NCI-H1417 treated with DMSO at 0.1 percent for 48 hours (cell line): ENCODE measurements at places on chromosomes 3 and 15.

GRCh38 chr3:139466360-139466759 lies 10.0 kb downstream of the RBP2 start:
- DNase-seq, result no peak

GRCh38 chr3:52524258-52524751 lies 9.4 kb downstream of the NT5DC2 start:
- DNase-seq, result no peak

DNA sequence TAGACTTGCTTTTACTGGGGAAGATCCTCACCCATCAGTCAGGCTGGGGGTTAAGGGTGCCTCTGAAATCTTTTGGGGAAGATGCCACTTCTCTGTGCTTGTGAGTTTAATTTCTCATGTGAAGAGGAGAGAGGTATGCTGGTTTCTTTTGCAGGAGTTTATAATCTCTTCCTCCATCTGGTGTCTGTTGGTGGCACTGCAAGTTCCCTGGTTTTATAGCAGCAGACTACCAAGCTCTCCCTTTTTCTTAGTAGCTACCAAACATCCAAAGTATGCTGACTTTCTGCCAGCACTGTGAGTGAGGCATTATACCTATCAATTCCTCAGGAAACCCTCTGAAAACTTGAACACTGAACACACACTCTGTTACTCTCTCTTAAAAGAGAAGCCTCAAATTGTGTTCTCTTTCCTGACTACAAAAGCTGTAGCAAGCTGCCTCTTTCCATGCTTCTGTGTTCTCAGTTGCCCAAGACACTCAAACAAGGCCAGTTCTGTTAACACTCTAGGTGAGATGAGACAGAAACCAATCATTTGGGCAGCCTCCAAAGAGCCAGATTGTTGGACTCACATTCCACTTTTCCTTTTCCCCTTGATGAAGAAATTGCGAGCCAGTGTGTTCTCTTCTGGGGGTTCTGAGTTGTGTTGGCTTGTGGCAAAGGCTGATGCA lies 299.5 kb downstream of the GAP43 start:
- no peak for DNase-seq

DNA sequence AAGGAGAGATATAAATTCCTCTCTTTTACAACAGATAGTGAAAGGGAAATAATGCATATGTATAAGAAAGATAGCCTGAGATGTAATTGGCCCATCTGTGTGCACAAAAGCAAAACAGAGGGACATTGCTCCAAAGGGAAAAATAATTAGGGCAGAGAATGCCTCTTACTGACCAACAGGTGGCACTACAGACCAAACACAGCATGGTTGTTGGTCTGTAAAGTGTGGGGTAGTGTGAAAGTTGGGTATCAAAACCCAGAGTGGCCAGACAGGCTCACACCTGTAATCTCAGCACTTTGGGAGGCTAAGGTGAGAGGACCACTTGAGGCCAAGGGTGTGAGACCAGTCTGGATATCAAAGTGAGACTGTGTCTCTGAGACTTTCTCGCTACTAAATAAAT lies 4.5 kb upstream of the TLNRD1 start:
- no peak for DNase-seq

DNA sequence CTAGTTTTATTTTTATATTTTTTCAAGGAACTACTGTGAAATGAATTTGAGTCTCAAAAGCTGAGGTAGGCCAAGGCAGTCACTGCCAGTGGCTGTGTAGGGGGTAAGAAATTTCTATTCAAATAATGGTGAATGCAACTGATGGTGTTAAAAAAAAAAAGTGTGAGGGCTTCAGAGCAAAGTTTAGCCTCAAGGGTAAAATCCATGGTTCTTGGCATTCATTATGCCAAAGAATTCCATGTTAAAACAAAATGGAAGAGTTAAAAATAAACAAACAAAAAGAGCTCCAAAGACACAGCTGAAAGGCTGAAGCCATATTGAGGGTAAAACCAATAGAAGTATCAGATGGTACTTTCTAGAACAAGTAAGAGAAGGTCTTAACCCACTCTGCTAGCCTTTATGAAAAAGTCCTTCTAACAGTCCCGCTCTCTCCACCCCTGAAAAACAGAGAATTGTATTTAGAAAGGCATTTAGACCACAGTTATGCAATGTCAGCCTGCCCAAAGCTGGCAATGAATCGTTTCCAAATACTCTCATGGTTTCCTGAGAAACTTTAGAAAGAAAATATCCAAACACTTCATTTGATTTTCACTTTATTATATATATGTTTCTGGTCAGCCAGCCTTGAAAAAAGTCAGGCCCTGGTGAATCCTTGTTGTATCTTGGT lies 158.4 kb upstream of the GMNC start:
- DNase-seq, result no peak

- no peak for DNase-seq
Measured at GRCh38 chr3:60770532-60770931, 480.7 kb downstream of the FHIT start.

- no peak for DNase-seq
Measured at GRCh38 chr3:30333903-30334302, 272.5 kb upstream of the TGFBR2 start.

DNA sequence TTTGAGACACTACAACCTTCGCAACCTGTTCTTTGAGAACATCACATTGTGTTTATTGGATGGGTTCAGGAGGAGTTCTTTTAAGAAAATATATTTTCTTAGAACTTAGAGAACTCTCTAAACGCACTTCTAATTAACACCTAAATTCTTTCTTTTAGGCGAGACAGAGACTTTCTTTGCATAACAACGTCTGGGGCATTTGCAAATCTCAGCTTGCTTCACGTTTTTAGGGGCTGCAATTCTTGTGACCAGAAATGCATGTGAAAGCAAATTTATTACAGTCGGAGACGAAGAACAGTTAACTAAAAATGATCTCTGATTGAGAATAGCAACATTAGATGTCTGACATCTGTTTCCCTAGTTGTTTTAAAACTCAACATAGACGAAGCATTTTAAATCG lies 568.3 kb upstream of the ZNF717 start:
- no peak for DNase-seq

- no peak for DNase-seq
Measured at GRCh38 chr3:23710555-23710954, 95.2 kb upstream of the UBE2E1 start.

DNA sequence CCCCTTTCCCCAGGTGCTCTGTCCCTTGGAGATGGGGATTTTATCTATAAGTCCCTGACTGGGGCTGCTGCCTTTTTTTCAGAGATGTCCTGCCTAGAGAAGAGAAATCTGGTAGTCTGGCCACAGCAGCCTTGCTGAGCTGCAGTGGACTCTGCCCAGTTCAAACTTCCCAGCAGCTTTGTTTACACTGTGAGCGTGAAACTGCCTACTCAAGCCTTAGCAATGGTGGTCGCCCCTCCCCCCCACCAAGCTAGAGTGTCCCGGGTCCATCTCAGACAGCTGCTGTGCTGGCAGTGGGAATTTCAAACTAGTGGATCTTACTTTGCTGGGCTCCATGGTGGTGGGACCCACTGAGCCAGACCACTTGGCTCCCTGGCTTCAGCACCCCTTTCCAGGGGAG lies 38.9 kb downstream of the TMEM266 start:
- no peak for DNase-seq

DNA sequence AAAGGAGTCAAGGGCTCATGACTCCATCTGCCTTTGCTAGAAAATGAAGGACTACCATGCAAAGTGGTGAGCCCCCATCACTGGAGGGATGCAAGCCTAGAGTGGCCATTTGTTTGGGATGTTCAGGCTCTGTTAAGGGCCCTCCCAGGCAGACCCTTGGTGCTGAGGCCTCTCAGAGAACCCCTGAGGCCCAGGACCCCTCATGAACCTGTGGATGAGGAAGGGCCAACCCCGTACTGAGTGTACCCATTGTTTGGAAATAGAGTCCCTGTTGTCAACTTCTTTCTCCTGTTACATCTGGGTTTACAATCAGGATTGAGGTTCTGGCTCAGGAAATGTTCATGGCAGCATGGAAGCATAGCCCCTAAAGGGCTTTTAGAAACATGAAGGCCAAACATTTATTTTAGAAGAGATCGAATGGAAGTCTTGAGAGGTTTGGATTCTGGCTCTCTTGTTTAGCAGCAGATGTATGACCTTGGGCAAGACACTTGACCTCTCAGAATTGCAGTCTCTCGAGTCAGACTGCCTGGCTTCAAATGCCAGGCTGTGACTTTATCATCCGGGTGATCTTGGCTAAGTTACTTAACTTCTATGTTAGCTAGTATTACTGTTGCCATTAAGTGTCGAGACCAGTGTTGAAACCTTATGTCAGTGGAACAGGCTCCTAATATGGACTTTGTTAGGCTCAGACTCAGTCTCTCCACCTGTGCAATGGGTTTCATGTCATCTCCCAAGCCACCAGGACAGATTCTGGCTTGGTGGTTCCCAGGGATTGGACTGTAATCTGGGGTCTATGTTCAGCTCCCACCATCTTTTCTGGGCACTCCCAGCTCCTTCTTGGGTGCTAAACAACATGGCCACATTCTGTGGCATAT lies 12.4 kb downstream of the ITGA11 start:
- DNase-seq, result no peak

GRCh38 chr3:194620196-194620595 lies 13.0 kb downstream of the TMEM44 start:
- DNase-seq, result no peak

DNA sequence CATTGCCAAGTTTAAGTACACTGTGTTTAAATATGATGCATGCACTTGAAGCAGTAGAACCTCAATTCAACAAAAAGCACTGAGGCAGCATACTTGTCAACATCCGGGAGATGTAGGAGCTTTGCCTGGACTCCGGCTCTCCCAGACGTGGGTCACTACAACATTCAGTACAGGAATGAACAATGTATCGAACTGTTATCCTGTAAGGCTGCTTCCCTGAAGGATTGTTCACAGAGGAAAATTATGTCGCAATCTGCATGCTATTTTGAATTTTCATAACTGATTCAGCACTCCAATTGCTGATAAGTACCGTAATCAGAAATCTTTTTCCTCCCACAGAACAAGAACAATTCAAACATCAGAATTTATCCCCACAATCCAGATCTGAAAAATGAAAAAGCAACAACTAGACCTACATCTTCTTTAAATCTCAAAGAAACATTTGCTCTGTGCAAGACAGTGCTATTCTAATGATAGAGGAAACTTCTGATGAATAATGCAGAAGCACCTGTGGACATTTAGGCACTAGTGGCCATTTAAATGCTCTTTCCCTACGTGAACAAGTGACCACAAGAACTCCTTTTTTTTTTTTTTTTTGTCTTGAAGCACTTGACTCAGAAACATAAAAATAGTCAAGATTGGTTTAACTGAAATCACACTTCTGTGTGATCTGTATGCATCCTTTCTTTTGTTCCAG lies 113.4 kb downstream of the PLCH1 start:
- no peak for DNase-seq

GRCh38 chr15:95868970-95869369 lies 461.5 kb upstream of the NR2F2 start:
- no peak for DNase-seq

DNA sequence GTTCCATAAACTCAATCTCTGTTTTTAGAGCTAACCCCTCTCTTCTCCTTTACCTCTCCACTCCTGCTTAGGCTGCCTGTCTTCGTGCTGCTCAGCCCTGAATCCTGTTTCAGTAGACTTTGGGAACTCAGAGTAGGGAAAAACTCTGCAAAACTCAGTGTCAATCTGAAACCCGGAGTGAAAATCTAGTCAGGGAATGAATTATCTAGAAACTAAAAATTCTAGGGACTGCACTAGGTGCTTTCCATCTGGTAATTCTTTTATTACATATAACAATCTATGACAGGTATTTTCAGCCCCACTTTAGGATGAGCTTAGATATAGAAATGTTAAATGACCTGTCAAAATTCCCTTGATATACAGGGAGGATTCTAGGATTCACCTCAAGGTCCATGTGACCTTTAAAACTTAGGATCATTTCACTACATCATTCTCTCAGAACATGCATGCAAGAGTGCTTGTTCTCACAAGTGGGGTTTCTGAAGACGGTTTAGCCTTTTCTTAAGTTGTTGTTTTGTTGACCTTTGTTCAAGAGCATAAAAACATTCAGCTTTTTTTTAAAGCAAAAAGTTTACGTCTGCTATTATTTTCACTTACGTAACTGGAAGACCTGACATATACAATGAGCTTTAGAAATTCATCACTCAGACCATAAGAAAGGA lies 108.2 kb upstream of the MBNL1 start:
- DNase-seq, result no peak

- DNase-seq, result no peak
Measured at GRCh38 chr15:65258375-65259262, 28.1 kb downstream of the PARP16 start.

DNA sequence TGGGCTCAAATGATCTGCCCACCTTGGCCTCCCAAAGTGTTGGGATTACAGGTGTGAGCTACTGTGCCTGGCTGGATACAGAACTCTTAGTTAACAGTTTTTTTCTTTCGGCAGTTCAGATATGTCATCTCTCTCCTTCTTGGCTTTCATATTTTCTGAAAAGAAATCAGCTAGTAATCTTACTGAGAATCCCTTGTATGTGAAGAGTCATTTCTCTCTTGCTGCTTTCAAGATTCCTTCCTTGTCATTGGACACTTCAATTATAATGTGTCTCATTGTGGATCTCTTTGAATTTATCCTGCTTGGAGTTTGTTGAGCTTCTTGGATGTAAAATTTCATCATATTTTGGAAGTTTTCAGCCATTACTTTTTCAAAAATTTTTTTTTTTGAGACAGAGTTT lies 17.0 kb downstream of the TRIM69 start:
- DNase-seq, result no peak

GRCh38 chr3:16132928-16133327 lies 41.6 kb upstream of the GALNT15 start:
- DNase-seq, result no peak

DNA sequence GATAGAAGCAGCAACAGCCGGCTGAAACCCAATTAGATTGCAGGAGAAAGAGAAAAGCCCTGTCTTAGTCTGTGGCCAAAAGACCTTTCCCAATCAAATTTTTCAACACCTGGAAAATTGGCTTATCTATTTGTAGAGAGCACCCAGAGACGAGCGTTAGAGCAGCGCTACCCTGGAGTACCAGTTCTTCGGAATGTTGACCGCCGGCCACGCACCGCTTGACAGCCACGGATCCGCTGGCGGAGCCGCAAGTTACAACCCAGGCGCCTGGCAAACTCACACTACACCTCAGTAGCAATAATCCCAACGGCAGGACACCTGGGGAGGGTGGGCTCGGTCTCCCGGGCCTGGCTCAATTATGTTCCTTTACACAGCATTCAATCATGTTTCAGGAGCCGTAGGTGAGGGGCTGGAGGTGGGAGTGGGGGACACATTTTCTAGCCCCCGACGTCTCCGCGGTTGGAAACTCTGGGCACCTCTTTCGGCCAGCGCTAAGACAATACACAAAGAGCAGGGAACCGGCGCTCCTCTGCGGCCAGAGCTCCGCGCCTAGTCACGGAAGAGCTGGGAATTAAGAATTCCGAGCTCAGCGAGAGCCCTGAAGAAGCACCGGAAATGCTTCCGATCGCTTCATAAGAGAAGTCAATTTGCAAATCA lies 1.2 kb downstream of the MB21D2 start:
- no peak for DNase-seq

- no peak for DNase-seq
Measured at GRCh38 chr3:181921220-181921619, 209.5 kb downstream of the SOX2 start.
